Suprapubic skin (tissue), 4 donors: ENCODE measurements at places on chromosomes 16 and 17.
A peak's percentile ranks its signal among the peaks of the same experiment; 100 is the strongest.

- no peak for DNase-seq
Observed at GRCh38 chr17:1916316-1916715, 86.5 kb downstream of the RPA1 start.

- DNase-seq: no peak
Observed at GRCh38 chr16:13940397-13940933, 20.5 kb downstream of the ERCC4 start.

- DNase-seq: no peak
Observed at GRCh38 chr17:4557626-4558346, 2.6 kb downstream of the GGT6 start.

GRCh38 chr17:2814481-2815341 is 18.5 kb downstream of the RAP1GAP2 start:
- no peak for DNase-seq

GRCh38 chr17:38861399-38861843 is 7.9 kb upstream of the RPL23 start:
- no peak for DNase-seq

DNA sequence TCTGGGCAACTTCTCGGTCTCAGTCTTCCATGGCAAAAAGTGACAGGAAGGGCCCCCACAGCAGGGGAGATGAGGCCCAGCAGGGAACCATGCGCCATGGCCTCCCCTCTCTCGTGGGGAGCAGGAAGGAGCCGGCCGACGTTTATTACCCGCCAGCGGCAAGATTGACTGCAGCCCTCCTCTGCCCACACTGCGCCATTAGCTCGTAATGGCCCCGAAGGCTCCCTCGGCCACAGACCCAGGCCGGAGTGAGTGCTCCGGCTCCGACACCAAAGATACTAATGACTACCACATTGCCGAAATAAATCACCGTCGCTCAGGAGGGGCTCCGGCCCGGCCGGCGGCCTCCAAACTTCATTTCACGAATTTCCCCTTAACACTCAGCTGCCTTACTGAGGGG is 226.9 kb downstream of the C16orf78 start:
- DNase-seq: no peak

- DNase-seq: no peak
Observed at GRCh38 chr17:16415031-16415924, at the start of gene TRPV2. Gene TRPV2, plus strand, starts transcription at chr17:16415571. Its CDS starts 2,098 bp downstream, at chr17:16417669.

DNA sequence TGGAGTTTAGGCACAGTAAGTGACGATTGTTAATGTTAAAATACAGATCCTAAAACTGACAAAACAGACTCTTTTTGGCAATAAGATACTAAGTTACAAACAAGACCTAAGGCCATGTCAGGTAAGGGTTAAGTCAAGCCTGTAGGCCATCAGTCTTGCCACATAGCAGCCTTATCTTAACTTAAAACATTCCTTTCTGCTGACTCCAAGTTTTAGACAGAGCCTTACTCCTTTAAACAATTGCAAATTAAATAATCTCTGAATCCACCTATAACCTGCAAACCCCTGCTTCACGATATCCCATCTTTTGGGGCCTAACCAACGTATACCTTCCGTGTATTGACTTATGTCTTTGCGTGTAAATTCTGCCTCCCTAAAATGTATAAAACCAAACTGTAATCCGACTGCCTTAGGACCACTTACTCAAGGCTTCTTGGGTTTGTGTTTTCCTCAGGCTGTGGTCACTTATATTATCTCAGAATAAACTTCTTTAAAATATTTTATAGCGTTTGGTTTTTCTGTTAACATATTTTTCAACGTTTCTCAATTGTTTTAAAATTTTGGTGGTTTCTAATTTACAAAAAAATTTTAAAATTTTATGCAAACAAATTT is 64.4 kb downstream of the EFCAB5 start:
- no peak for DNase-seq

DNA sequence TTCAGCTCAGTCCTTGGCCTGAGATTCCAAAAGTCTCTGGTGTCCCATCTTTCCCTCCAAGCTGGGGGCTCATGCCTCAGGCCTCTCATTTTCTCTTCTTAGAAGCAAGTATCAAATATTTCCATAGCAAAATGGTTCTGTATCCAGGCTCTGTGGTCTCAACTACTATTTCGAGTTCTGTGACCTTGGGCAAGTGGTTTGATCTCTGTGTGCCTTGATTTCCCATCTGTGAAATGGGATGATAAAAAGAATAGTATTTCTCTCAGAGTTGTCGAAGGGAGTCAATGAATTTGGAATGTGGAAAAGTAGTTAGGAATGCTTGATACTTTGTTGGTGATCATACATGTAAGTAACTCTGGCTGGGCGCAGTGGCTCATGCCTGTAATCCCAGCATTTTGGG is 6.4 kb downstream of the SYT17 start:
- DNase-seq: no peak

- DNase-seq: peak; percentile 89
Observed at GRCh38 chr17:40038882-40039513, 15.2 kb downstream of the MED24 start.

GRCh38 chr17:21186399-21187187 is 27.4 kb downstream of the TMEM11 start:
- no peak for DNase-seq

DNA sequence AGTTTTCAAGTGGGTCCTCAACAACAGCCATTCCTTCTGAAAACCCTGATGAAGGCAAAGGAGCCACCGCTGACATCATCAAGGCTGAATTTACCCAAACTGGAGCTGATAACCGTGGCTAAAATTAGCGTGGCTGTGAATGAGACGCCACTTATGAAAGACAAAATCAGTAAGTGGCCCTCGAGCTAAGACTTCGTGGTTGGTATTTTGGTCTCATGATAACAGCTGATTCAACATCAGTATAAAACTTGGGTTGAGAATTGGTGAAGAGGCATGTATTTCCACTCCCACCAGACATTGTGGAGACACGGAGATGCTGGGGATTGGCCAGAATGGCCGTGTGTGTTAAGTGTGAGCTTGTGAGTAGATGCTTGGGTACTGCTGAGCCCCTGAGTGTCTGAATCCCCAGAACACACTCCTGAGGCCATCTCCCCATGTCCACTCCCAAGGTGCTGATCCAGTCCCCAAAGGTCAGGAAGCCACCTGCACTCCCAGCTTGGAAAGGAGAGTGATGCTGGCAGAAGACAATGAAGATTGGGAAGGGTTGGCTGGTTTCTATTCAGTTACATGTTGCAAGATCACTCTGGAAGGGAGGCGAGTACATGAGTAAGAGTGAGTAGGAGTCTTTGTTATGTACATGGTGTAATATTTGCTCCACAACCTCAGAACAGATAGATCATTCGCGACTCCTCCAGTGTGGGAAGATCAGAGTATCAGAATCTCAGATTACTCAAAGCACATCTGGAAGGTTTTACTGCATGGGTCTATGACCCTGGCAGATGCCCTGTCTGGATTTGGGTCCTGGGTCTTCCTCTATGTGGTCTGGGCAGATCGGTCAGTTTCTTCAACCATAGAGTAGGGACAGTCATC is 207.7 kb downstream of the HS3ST3A1 start:
- no peak for DNase-seq

DNA sequence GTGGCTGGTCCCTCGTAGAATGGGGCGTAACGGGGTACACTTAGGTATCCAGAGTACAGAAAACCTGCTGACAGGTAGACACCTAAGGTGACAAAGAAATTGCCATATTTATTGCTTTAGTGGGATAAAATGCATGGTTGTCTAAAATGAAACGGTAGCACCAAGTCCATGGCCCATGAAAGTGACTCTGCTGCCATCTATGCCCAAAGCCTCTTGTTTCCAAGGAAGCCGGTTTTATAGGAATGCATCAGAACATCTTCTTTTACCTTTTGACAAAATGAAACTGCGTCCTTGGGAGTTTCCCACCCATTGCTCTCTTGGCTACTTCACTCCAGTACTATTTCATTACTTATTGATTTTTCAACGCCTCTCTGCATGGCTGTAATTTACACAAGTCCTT is 151.3 kb upstream of the ZFHX3 start:
- DNase-seq: no peak

DNA sequence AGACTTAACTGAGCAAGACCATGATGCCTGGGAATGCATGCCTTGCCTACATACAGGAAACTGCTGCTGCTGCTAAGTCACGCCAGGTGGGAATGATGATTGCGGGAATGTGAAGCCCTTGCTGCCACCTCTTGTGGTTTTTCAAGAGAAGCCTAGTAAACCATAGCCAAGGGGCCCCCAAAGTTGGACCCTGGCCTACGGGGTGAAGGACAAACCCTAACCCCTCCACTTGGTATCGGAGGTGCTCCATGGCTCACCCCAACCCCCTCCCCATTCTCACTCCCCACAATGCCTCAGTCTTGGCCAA is 233.9 kb downstream of the ZNF423 start:
- DNase-seq: no peak

GRCh38 chr16:50688083-50688482 is 5.3 kb upstream of the NOD2 start:
- no peak for DNase-seq

- peak; percentile 71 for DNase-seq
Observed at GRCh38 chr16:23182679-23183542, at the start of gene SCNN1G. Gene SCNN1G, plus strand, starts transcription at chr16:23182745. Its CDS starts 3,527 bp downstream, at chr16:23186272.

DNA sequence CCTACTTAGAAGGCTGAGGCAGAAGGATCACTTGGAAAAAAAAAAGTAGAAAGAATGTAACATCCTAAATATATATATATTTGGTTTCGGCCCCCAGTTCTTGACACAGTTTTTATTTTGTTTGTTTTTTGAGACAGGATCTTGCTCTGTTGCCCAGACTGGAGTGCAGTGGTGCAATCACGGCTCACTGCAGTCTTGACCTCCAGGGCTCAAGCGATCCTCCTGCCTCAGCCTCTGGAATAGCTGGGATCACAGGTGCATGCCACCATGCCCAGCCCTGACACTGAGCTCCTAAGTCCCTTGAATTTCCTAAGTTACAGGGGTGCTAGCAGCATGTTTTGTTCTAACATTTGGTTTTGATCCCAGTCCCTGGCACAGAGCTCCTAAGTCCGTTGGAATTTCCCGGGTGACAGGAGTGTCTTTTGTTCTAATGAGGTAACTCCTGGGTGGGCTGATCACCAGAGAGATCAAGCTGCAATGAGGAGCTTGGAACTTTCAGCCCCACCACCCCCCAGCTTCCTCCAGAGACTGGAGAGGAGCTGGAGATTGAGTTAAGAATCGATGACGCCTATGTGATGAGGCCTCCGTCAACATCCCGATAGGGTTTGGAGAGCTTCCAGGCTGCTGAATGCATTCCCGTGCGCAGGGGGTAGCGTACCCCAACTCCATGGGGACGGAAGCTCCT is 20.0 kb downstream of the MXRA7 start:
- DNase-seq: no peak

- no peak for DNase-seq
Observed at GRCh38 chr16:85354686-85355514, 242.6 kb upstream of the CIBAR2 start.

DNA sequence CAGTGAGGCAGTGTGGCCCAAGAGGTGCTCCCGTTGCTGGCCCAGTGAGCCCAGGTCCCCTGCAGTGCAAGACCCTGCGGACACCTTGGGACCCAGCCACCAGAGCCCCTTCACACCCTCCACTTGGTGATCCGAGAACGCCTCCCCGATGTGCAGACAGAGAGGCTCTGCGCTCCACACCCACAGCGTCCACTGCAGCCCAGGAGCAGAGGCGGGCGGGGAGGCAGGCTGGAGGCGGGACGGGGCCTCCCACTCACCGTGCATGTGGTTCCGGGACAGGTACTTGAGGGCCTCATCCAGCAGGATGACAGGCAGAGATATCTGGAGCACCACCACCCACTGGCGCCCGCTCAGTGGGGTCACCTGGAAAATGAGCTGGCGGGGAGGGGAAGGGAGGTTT is 12.1 kb upstream of the P2RX1 start:
- no peak for DNase-seq

GRCh38 chr16:53220585-53220984 is 165.8 kb downstream of the CHD9 start:
- no peak for DNase-seq

DNA sequence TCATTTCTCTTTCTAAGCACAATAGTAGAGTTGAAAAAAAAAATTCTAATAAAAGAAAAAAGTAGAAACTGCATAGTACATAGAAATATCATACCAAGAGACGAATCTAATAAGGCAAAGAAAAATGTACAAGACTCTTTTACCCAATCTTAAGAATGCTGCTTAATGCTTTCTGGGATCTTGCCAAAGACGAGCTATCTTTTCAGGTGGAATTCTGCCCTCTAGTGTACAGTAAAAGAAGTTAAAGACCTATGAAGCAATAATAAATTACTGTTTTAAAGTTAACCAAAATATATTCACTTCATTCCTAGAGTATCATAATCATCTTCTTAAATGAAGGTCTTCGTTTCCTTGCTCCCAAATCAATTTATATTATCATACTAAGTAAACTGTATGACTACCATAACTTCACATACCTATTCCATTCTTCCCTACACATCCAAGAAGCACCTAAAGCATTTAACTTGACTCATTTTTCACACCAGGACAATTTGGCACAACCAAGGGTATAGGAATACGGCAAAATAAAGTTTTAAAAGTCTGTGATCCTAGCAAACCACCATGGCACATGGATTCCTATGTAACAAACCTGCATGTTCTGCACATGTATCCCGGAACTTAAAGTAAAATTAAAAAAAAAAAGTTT is 47.7 kb downstream of the CFDP1 start:
- DNase-seq: no peak

GRCh38 chr17:67316781-67317180 is 49.6 kb downstream of the PSMD12 start:
- no peak for DNase-seq
